ENCODE measurements at places on chromosomes 1 and 21.

DNA sequence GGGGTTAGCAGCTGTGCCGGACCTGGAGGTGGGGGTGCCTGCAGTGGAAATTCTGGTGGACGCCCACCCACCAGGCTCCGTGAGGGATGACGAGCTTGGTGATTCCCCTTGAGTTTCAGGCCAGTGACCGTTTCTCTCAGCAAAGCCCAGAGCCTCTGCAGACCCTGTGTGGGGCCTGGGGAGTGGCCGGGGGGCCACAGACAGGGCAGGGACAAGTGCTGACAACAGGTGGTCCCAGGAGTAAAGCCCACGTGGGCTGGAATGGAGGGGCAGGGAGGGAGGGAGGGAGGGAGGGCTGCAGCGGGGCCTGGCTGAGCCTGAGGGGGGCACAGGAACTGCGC lies 52.8 kb downstream of the COL18A1 start:
- no peak for DNase-seq

GRCh38 chr1:245046769-245047168 lies 108.0 kb upstream of the KIF26B start:
- no peak for DNase-seq

GRCh38 chr1:15400627-15401026 lies 9.1 kb upstream of the EFHD2 start:
- no peak for DNase-seq

DNA sequence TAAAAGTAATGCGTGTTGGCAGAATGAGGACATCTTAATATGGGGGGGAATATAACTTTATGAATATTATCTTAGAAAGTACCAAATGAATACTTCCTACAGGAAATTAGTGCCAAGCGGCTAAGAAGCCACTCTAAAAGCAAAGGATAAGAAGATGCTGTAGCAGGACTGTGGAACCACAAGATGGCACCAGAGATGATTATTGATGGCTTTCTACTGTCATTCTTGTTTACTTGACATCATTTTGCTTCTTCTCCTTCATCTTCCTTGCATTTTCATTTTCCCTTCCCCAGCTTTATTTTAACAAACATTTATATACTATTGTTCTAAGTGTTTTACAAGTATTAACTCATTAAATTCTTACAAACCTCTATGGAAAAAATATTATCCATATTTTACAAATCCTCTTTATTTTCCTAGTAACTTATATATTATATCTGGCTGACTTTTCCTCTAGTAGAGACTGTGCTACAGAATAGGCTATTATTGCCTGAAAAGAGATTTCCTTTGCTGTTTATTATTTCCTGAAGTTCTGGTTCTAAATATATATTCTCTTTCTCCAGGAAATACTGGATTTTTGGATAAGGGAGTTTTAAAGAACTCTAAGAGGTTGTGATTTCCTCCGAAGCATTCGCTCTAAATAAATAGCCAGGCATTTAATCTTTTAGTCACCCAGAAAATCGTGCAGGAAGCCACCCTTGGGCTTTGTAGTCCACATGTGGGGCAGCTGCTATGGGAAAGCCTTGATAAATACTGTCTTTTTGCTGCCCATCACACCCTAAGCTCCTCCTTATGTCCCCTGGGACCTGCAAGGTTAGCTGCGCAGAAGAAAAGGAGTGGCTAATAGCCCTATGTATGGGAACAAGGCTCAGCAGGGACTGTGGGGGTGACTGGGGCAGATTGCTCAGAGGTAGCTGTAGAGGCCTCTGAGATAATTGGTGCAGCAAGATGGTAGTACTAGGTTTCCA lies 69.8 kb downstream of the TPR start:
- no peak for DNase-seq

DNA sequence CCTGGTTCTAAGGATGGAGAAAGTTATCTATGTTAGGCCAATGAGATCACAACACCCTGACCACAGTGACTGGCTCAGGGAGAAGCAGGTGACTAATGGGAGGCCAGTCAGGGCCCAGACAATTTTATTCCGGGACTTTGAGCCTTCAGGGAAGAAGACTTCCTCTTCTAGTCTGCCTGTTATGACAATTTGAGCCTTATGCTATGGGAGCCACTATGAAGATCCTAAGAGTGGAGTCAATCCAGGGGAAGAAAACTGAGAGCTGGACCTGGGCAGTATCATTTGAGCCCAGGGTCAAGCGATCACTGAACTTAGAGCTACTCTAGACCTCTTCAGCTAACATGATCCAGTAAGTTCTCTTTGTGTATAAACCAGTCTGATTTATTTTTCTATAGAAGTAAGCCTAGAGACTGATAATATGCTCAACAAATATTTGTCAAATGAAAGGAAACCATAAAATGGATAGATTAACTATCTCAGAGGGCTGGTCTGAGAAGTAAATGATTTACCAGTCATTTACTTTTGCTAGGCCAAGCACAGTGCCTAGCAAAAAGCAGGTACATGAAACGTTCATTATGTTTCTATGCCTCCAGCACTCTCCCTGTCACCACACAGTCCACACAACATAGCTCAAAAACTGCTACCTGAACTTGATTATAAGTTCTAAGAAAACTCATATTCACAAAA lies 4.2 kb upstream of the C1orf141 start:
- no peak for DNase-seq

DNA sequence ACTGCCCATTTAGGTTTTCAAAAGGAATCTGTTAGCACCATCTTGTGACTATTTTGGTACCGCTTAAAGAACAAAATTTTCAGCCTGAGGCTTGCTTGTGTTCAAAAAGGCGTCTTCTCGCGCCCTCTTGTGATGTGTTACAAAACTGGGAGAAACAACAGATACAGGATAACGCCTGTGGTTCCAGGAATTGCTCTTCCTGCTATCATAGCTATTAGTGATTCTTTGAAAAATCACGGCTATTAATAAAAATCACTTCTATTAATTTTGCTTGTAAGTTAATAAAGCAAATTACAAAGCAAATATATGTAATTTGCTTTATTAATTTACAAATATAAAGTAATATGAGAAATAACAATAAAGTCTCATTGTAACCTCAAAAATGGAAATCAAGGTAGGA lies 82.2 kb upstream of the ABCD3 start:
- DNase-seq: peak; percentile 68

GRCh38 chr1:145858238-145858900 lies 512 bp downstream of the PIAS3 start:
- peak; percentile 42 for DNase-seq

DNA sequence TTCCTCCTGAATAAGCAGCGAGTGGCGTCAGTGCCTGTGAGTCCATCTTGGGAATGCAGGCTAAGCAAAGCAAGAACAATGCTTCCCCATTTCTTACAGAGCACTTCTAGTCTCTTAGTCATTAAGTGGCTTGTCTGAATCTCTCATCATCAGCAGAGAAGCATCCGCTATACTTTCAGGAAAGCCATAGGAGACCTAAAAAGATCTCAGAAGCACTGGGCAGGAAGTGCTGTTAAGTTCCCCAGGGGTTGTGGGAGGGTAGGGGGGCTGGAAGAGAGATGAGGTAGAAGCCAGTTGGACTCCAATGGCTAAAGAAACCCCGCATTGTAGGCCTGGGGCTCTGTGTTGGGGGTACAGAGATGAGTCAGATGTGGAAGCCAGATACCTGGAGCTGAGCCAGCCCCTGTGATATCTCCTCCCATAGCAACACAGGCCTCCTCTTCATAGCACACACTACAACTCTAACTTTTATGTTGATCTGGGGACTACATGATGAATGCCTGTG lies 44.9 kb downstream of the SYT6 start:
- DNase-seq: no peak

- DNase-seq: no peak
These were observed 1.1 kb downstream of the SLC50A1 start for GRCh38 chr1:155136748-155137147.

DNA sequence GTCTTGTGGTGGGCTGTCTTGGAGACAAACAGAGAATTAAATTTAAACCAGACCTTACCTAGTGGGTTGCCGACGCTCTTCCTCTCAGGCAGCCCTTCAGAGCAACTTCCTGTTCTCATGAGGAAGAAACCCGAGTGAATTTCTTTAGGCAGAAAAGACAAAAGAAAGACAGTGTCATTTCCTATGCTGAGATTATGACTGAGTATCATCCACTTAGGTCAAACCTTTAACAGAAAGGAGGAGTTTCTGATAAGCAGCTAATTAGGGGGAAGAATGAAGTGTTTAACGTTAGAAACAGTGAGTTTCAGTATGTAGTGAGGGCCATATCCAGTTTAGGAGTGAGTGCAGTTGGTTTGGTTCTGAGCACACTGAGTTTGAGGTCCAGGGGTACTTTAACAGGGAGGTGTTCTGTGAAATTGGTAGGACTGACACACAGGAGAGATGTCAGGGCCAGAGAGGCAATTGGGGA lies 38.7 kb downstream of the FASLG start:
- DNase-seq: no peak

DNA sequence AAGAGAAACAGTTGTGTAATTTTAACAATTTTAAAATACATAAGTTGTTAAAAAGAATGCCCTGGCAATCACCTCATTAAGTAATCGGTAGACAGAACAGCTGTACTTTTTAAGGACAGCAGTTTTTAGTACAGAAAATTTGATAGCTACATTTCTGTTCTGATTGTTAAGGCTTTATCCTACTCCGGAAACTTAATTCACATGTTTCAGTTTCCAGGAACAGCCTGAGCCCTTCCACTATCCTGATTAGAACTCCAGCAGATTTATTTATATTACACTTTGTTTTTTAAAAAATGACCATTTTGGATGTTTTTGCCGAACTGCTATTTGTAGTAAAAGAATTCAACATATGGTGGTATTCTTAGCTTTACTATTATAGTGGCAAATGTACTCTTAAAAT lies 8.7 kb downstream of the PRRC2C start:
- no peak for DNase-seq

DNA sequence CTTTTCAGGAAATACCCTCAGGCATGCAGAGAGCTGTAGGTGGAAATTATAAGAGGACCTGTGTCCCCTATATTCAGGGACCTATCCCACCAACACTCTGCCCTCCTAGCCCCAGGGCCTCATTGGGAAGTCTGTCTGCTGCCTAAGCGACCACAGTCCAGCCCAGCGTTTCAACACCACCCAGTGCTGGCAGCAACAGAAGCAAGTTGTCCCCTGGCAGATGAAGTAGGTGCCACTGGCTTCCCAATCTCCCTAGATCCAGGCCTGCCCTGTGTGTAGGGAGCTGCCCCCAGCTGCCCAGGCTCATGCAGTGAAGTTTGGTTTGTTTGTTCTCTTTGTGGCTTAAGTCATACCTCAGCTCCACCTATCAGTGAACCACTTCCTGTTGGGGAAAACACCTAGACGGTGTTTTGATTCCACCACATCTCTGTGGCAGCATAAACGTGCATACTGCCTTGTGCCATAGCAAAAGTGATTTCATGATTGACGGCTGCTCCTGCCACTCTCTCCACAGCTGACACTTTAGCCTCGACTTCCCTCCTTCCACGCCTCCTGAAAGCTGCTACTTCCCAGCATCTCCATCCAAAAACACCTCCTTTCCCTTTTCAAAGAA lies 8.1 kb upstream of the LEFTY1 start:
- no peak for DNase-seq

- no peak for DNase-seq
These were observed 422.7 kb downstream of the KIF26B start for GRCh38 chr1:245577191-245578157.

DNA sequence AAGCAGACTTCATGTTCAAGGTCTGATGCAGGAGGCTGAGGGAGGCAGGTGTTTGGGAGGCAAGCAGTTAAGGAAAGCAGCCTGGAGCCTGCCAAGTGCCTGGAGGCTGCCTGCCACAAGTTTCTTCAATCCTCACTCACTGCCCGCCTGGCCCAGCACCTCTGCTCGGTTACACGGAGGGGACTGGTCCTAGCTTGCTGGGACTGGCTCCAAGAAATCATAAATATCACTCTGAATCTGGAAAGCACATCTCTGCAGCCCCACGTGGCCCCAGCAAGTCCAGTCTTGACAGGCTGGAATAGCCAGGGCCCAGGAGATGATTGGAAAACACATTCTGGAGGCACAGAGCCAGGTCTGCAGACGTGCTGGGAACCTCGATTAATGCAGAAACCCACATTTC lies 83.9 kb downstream of the BCAR3 start:
- no peak for DNase-seq

GRCh38 chr1:29129916-29130315 lies 6.2 kb upstream of the TMEM200B start:
- DNase-seq: no peak

DNA sequence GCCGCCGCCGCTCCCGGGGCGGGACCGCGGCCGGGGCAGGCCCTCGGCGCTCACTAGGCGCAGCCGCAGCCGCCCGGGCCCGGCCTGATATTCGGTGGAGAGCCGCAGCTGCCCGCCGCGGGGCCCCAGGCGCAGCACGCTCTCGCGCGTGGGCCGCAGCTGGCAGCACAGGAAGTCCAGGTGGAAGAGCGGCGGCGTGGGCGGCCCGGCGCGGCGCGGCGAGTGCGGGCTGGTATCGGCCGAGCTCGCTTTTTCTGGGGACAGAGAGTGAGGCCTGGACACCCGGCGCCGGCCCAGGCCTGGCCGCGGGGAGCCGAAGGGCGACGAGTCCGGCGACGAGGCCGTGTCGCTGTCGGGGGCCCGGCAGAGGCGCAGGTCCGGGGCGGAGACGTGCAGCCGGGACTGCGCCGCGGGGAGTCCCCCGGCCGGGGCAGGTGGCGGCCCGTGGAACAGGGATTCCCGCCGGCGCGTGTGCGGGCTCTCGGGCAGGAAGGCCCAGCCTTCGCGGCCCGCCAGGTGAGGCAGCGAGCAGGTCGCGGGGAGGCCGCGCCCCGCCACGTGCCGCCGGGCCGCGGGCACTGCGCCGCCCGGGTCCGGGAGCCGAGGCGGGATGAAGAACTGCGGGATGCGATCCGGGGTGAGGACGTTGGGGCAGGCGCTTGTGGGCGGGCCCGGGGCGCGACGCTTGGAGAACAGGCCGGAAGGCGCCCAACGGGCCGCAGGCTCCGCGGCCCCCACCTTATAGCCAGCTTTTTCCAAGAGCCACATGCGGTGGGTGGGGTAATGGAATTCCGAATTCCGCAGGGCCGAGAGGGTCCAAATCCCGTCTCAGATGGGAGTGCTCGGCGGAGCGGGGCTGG lies 1.2 kb downstream of the C2CD4D start:
- no peak for DNase-seq

DNA sequence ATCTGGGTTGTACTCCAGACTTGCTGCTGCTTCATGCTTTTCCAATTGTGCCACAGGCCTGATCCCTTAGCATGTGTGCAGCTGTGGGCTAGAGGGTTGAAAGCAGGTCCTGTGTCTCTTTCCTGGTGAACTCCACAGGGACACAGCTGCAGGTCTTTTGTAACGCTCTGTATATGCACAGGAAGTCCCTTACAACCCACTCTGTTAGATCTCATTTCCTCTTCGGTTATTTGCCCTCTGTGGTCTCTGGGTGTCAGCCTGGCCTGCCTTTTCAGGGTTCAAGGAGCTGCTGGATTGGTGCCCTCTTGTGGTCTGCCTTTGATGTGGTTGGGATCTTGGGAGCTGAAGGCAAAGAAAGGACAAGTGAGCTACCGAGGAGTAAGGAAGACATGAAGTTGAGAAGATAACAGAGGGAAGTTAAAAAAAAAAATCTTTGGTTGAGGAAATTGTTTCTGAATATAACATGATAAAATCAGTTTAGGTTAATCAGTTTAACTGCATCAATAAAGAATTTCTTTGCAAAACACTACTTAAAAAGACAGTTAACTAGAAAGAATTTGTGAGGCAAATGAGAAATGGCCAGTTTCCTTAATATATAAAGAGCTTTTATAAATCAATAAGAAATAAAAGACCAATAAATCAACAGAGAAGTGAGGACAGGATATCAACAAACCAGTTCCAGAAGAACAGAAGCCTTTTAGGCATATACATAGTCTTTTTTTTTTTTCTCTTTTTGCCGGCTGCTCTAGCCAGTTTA lies 44.1 kb downstream of the UCK2 start:
- DNase-seq: peak; percentile 31

Data from endothelial cell (in vitro differentiated cells).